Stimulated activated CD8-positive, alpha-beta memory T cell treated with anti-CD3 and anti-CD28 coated beads, Interleukin-15, amount 100 ng/mL, for 48 hours (primary cell): ENCODE measurements at places on chromosomes 1 and 21.

DNA sequence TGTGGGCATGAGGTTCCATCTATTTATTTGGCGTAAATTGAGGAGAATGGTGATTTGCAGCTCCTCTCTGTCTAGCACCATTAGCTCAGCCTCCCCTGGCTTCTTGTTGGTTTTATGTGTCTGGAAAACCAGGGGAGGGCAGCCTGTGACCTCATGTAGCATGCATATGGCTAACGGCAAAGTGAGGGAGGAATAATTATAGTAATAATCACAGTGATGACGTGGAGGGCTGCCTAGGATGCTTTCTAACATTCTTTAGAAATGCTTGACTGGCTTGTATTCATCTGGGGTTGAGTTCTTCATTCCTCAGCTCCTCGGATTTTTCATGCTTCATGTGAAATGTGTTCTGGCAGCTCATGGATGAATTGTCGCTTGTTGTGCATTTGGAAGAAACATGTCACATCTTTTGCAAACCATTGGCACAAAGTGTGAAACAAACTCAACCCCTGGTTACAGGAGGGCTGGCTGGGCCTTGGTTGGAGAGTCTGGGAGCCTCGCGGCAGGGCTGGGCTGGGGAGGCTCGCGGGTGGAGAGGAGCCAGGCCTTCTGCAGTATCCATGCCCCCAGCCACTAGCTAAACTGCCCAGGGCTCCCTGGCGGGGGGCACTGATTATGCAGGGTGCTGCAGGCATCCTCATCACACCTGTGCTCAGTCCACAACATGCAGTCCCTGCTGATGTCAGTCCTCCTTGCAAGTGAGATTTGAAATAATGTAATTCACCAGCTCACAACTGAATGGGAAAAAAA lies 149.6 kb downstream of the DISC1 start:
- no peak for DNase-seq

DNA sequence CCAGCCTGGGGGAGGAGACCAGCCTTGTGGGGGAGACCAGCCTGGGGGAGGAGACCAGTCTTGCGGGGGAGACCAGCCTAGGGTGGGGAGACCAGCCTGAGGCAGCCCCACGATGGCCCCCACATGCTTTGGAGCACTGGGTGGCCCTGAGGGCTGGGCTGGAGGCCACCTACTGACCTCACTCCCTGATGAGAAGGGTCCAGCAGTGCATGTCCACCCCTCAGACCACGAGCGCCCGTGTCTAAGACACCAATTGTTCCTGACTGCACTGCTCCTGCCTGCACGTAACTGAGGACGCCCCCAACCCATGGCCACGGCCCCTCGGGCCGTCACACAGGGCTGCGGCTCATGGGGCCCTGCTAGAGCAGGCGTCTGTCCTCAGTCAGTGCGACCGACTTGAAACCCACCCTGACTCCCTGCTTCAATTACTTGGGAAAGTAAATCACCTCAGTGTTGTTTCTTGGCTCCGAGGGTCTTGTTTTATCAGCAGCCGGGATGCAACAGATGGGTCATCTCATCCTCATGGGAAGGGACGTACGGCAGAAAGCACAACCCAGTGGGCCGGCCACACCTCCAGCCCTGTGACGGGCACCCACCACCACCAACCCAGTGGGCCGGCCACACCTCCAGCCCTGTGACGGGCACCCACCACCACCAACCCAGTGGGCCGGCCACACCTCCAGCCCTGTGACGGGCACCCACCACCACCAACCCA lies at the start of gene SPATC1L:
Gene SPATC1L (minus strand): TSS at position 550 of the 715 bp plus-strand sequence. CDS start 1,643 bp downstream, outside the sequence.
- DNase-seq, result peak; percentile 22

DNA sequence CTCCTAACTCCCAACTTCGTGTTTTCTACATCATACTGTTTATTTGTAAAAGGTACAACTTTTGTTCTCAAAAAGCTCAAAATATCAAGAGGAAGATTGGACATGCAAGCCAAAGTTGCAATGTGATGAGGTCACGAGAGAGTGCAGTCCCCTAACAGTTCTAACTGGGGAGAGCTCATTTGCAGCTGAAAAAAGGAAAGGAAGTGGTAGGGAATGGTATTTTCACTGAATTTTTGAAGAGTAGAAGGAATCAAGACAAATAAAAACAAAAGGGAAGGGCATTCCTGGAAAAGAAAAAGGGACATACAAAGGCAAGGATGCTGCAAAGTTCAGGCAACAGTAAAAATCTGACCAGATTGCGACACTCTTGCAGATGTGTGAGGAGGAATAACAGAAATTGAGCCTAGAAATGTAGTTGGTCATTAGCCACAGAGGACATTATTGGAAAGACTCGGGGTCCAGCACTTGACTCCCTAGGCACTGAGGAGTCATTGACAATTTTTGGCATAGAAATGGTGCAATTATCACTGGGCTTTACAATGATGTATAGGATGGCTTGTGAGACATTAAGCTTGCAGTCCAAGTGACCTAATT lies 67.9 kb downstream of the TBX15 start:
- no peak for DNase-seq

DNA sequence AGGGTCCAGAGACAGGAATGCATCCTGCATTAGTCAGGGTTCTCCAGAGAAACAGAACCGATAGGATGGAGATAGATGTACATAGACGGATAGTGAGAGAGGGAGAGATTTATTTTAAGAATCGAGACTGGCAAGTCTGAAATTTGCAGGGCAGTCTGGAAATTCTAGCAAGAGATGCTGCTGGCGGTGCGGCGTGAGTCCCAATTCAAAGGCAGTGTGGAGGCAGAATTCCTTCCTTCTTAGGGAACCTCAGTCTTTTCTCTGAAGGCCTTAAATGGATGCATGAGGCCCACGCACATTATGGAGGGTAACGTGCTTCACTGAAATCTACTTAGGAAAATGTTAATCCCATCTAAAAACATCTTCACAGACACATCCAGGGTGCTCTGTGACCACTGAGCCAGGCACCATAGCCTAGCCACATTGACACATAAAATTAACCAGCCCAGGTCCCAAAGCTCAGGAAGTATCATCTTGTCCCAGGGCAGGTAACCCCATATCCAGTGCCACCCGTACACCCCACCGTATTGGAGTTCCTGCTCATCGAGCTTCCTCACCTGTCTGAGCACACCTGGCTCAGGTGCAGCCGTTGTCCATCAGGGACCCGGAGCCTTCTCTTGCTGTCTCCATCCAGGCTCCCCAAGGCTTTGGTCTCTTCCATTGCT lies 9.7 kb upstream of the PKNOX1 start:
- no peak for DNase-seq

GRCh38 chr1:203995228-203995627 lies 77.7 kb upstream of the SOX13 start:
- no peak for DNase-seq

DNA sequence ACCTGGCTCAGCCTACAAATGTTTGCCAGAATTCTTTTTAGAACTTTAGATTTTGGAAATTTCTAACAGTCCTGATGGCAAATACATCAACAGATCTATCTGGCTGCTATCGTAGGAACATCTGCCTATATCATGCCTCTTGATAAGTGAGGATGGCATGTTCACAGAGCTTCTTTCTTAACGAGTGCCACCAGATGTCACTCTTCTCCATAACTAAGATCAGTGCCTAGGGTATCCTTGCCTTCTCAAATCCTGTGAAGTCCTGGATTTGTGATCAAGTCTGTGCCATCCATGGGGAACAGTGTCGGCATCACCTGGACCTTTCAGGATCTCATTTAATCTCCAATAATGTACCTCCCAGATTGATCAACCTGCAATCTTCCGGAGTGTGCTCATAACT lies 36.5 kb upstream of the CD5L start:
- no peak for DNase-seq

DNA sequence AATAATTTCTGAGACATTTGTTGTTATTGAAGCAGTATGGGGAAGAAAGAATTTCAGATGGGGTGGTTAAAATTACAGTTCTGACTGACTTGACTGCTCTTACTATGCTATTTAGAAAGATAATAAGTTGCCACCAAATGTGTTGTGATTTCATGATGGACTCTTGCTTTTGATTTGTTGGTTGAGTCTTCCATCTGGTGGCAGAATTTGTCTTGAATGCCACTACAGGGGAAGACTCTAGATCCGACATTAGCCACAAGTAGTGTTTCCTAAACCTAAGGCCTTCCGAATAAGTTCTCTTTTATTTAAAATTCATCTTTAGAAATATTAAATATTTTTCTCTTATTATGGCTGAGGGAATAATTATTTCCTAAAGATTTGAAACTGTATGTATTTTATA lies 190.9 kb upstream of the ADGRL4 start:
- no peak for DNase-seq

GRCh38 chr1:86455073-86455472 lies 13.7 kb upstream of the CLCA1 start:
- no peak for DNase-seq

DNA sequence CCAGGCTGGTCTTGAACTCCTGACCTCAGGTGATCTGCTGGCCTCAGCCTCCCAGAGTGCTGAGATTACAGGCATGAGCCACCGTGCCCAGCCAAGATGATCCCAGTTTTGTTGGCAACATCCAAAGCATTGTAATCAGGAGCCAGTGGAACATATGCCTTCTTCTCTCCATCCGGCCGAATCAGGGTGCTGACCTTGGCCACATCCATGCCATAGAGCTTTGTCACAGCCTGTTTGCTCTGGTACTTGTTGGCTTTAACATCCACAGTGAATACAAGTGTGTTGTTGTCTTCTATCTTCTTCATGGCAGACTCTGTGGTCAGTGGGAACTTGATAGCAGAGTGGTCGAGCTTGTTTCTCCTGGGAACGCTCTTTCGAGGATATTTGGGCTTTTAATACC lies 17.1 kb downstream of the TNFRSF8 start:
- DNase-seq, result no peak

DNA sequence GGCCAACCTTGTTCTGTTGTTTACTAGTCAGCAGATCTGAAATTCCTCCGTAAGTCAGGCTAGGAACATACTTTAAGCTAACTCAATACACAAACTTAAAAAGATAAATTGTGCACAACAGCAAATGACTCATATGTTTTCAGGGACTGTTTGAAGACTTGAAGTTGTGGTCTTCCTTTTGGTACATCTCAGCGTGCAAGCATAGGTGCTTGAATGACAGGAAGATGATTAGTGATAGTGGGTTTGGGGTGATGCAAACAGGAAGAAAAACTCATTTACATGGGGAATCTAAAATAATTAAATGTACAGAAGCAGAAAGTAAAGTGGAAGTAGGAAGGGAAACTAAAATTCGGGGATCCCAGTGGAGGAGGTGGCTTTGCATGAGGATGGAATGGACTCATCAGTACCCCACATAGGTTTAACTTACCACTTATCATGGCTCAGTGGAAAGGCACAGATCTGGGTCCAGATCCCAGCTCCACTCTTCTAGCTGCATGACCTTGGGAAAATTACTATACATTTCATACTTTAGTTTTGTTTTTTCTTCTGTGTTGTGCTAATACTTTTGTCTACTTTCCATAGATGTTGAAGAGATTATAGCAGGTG lies 122.3 kb downstream of the XCL2 start:
- no peak for DNase-seq
